ENCODE measurements at places on chromosomes 4 and X. TPM values are rescaled to one million over a fixed set of nuclear protein-coding genes. Genes with fewer than 3 reads are reported as not detected.

UGT2B10 gene
- 0.18 TPM for total RNA-seq

DNA sequence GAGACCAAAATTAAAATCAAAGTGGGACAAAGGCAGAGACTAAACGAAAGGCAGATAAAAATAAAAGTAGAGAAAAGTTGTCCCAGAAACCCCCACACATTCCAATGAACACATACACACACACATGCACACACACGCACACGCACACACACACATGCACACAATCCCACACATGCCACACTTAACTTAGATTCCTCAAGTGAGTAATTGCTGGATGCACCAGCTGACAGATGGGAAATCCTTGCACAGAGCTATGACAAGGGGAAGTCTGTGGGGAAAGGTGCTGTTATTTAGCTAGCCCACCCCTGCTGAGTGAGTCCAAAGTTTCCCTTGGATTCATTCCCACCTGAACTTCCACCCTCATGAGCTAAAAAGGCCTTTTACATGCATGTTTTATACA, 233.9 kb downstream of the RAB28 start:
- DNase-seq, result no peak

- no peak for DNase-seq
Measured at GRCh38 chr4:124053872-124054538, 657.4 kb downstream of the SPRY1 start.

DNA sequence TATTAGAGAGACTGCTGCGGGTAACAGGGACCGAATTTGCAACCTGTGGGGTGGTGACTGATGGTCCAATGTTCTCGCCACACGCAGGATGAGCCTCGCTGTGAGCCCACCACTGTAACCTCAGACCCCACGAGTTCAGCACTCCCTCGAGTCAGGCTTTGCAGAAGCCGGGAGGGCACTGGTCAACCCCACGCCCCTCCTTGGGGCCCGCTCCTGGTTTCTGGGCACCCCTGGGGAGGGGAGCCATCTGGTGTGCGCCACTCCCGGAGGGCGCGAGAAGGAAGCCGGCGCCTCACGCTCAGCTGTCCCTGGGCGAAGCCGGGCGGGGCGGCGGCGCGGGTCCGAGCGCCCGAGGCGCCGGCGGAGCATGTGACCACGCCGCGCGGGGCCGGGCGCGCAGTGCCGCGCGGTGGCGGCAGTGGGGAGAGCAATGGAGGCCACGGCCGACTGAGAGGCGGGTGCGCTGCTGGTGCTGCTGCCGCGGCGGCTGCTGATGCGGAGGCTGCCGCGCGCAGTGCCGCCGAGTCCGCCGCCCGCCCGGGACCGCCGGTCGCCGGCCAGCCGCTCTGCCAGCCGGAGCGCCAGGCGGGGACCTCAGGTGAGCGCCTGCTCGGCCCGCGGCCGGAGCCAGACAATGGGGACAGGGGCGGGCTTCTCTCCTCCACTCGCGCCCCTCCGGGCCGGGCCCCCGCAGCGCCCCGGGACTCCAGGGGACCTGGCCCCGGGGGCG, 100.1 kb downstream of the CEP135 start:
- DNase-seq, result no peak

GRCh38 chr4:54391104-54391503, 162.0 kb downstream of the PDGFRA start:
- DNase-seq, result no peak

- no peak for DNase-seq
Measured at GRCh38 chr4:172596206-172596605, 572.4 kb upstream of the GALNT7 start.

ITM2A gene
- total RNA-seq, result 22.5 TPM

DNA sequence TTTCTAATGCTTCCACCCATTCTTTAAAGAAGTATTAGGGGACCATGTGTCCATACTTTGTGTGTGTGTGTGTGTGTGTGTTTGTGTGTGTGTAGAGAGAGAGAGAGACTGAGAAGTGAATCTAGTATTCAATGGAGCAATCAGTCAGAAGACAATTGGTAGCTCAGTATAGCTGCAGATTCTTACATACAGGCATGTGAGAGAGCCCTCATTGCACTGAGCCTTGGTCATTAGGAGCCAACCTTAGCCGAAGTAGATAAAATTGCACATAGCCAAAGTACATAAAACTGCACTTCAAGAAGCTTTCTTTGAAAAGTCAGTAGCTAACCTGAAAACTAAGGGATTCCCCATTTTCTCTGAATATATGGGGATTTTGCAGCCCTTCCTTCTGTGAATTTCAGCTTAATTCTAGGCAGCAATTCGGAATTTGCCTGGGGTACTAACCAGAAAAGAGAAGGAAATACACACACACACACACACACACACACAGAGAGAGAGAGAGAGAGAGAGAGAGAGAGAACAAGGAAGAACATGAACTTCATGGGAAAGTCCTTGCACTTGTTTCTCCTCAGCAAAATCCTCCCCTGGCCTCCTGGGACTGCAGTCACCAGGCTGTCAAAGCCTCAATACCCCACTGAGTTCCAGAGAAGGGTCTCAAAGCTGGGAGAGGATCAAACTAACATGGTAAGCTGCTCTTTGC, 1.7 kb upstream of the PRDM8 start:
- DNase-seq, result no peak

DNA sequence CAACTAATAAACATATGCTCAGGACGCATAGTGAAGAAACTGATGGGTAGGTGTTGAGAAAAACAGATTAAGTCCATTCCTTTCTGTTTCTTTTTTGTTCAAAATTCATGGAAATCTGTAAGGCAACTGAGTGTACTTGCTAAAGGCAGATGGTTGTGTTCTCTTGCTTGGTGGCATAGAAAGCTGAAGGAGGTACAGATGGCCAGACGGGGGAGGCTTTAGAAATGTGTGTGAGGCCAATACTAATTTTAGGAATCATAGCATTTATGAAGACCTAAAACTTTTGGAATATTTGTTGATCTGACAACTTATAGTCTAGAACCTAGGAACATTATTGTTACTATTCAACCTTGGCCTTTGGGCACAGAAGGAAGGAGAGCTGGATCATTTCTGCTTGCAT, 56.8 kb upstream of the EMCN start:
- DNase-seq, result no peak

DNA sequence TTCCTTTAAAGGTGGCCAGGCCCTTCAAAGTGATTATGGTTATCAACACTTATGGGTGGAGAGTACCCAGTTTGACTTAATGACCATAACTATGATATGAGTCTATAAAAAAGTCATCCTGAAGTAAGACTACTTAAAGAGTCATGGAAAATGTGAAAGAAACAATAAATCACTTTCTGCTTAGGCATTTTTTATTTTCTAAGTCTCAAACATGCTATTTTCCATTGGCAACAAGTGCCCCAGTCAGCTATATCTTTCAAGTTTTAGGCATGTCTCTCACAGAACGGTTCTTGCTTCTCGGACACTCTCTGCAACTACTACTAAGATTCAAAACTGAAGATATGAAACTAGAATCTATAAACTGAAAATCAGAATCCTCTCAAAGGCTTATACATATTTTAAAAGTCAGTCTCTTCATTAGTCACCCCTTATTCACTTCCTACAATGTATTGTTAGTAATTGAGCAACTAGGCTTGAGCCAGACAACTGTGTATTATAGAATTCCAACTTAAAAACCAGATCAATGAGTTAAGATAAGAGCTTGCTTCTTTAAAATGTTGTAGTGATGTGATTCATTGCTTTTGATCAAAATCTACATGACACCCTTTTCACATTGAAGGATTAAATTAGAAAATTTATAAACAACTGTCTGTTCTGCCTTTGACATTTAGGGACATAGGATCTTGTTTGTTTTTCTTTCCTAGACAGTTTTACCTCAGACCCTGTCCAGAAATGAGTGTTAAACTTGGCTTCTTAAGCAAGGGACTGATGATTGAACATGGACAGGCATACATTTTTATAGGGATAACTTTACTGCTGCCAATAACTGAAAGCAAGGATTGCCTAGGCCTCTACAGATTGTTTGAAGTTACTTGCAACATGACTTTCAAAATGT, 2.9 kb downstream of the ANTXR2 start:
- no peak for DNase-seq

- no peak for DNase-seq
Measured at GRCh38 chr4:108058685-108059440, 69.2 kb downstream of the HADH start.

DNA sequence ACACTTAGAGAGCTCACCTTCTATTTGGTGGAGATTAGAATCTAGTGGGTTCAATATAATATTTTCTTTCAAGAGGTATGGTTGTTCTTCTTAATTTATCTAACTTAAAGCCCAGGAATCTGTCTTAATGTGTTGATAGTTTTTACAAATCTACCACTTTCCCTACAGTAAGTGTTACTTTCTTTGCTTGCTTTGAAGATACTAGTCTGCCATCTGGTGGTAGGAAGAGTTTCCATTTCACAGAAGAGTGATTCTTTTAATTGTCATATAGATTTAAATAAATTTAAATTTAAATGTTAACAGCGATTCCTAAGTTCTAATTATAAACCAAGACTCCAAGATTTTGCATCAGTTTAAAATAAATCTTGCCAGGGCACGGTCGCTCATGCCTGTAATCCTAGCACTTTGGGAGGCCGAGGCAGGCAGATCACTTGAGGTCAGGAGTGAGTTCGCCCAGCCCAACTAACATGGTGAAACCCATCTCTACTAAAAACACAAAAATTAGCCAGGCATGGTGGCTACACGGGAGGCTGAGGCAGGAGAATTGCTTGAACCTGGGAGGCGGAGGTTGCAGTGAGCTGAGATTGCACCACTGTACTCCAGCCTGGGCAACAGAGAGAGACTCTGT, 43.5 kb downstream of the NUDT9 start:
- DNase-seq, result no peak

DNA sequence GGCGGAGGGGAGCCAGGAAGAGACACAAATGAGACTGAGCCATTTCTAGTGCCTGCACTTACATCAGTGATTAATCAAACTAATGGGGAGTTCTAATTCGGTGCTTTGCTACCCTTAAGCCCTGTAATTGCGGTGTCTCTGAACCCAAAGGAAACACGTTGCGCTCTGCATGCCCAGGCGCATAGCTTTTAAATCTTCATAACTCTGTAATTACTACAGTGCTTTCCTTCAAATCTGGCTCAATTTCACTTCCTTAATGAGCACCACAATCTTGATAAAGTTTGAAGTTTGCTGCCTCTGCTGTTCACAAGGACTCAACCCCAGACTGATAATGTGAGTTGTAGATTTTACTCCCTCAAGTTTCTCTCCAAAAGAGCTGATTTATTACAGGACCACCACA, 5.7 kb upstream of the NHS start:
- DNase-seq, result no peak

DNA sequence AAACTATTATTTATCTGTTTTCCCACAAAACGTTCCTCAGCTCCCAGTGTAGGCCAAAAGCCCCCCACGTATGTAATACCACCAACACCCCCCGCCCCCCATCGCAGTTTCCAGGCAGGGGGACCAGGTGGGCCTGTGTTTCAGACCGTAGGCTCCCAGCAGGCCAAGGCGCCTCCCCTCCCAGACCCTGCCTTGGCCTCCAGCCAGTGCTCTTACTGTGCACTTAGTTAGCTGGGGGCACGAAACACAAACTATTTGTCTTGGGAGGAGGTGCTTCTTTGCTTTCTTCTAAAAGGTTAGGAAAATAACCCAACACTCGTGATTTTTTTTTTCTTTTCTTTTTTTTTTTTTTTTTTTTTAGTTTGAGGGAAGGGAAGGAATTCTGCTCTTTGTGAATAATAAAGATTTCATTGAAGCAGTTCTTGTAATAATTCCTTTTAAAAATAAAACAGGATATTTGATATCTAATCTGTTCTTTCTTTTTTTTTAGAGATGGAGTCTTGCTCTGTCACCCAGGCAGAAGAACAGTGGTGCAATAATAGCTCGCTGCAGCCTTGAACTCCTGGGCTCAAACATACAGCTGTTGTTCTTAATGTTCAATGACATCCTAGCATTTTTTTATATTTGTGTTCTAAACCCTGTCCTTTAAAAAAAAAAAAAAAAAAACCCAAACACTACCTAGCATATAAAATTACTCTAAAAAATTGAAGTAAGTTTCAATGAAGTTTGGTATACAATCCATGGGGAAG, 83.0 kb upstream of the CLDN34 start:
- DNase-seq, result no peak

- no peak for DNase-seq
Measured at GRCh38 chr4:106687026-106687425, 318.4 kb upstream of the GIMD1 start.

- no peak for DNase-seq
Measured at GRCh38 chr4:79854856-79855502, 218.1 kb downstream of the ANTXR2 start.

PCSK1N gene
- total RNA-seq, result not detected

DNA sequence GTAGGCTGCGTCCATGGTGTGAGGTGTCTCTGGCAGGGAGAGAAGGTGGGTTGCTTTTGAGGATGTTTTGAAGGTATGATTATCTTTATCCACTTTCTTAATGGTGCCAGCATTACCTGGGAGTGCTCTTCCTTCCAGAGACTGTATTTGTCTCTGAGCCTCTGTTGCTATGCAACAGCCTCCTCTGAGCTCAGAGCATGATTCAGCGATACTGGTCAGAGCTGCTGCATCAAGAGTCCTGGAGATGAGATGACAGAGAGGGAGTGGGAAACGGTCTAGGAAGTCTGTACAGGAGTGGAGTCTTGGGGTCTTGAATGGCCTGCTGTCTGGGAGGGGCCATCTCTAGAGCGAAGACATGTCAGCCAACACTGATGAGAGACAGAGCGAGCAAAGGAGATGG, 104.4 kb upstream of the RAB40AL start:
- DNase-seq, result no peak

GRCh38 chr4:16253127-16253960, 27.1 kb upstream of the TAPT1 start:
- DNase-seq, result no peak

Measured in gastrocnemius medialis (tissue), 4 donors.